ENCODE measurements at places on chromosomes 16 and 17. TPM values are rescaled to one million over a fixed set of nuclear protein-coding genes. Genes with fewer than 3 reads are reported as not detected.

Gene SULT1A3
- 3.4 TPM for total RNA-seq

Gene HOXB1
- not detected for total RNA-seq

Gene LLGL1
- total RNA-seq, result 47.7 TPM

Gene GAS2L2
- not detected for total RNA-seq

Gene TPSG1
- not detected for total RNA-seq

Gene HOXB4
- 1.00 TPM for total RNA-seq

Gene DHRS11
- total RNA-seq, result 10.5 TPM

Gene PHLPP2
- total RNA-seq, result 13.2 TPM

Gene SMPD3
- 0.12 TPM for total RNA-seq

Gene GRB7
- 0.37 TPM for total RNA-seq

Gene METTL16
- total RNA-seq, result 20.1 TPM

Gene CACNA1H
- 22.6 TPM for total RNA-seq

Gene ZSCAN10
- not detected for total RNA-seq

Gene CBFA2T3
- total RNA-seq, result not detected

Gene LRRC36
- 0.22 TPM for total RNA-seq

Gene TBC1D24
- 24.6 TPM for total RNA-seq

Gene NPIPA5
- total RNA-seq, result 2.2 TPM

Gene CCDC154
- total RNA-seq, result 0.22 TPM

Gene BCO1
- total RNA-seq, result 0.12 TPM

Gene ABCC6
- 0.37 TPM for total RNA-seq

Gene TBC1D3B
- total RNA-seq, result 2.5 TPM

Gene ADAD2
- not detected for total RNA-seq

Gene IRX6
- total RNA-seq, result not detected

Gene ENO3
- 1.8 TPM for total RNA-seq

Gene NPIPB13
- total RNA-seq, result 0.75 TPM

Gene MEFV
- 0.12 TPM for total RNA-seq

Gene TOB1
- 11.5 TPM for total RNA-seq

Gene NATD1
- total RNA-seq, result 3.6 TPM

Gene DNASE1L2
- 0.87 TPM for total RNA-seq

Gene CCL23
- total RNA-seq, result not detected

Gene NGFR
- total RNA-seq, result 0.12 TPM

Gene IFI35
- 26.0 TPM for total RNA-seq

Gene GPR139
- total RNA-seq, result not detected

Gene KRTAP4-6
- total RNA-seq, result not detected

Gene CMTM1
- total RNA-seq, result 1.2 TPM

Gene HOXB6
- 0.62 TPM for total RNA-seq

Gene ELAC2
- 53.1 TPM for total RNA-seq

Gene KRT33B
- total RNA-seq, result 2.7 TPM

Gene PRSS33
- not detected for total RNA-seq

Gene DBNDD1
- total RNA-seq, result 1.4 TPM

Gene OTOP3
- not detected for total RNA-seq

All from uterine smooth muscle cell (primary cell).